ENCODE measurements at places on chromosomes 7 and 10.
A peak's percentile ranks its signal among the peaks of the same experiment; 100 is the strongest.

DNA sequence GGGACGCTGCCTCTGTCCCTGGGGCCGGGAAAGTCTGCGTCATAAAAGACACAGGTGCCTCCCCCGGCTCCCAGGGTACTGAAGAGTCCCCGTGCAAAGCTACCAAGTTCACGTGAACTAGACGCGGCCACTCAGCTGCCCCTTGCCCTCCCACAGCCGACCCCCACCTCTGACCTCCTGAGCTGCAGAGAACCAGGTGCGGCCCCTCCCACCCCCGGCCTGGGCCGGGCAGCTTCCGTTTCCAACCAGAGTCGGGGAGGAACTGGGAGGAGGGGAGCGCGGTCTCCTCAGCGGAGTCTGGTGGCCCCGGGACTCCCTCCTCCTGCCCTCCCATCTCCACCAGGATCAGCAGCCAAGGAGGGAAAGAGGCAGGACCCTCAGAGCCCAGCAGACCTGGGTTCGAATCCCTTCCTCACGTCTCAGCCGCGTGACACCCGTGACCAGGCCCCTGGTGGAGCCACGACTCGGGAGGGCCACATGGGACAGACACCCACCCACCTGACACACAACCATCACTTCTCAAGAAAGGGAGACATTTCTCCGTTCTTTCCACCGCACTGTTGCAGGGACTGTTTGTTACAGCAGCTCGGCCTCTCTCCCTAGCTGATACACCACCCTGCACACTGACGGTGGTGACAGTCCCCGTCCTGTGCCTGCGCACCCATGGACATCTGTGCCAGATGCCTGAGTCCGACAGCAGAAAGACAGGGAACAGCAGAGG, 37.4 kb upstream of the PDGFA start:
- DNase-seq: no peak

DNA sequence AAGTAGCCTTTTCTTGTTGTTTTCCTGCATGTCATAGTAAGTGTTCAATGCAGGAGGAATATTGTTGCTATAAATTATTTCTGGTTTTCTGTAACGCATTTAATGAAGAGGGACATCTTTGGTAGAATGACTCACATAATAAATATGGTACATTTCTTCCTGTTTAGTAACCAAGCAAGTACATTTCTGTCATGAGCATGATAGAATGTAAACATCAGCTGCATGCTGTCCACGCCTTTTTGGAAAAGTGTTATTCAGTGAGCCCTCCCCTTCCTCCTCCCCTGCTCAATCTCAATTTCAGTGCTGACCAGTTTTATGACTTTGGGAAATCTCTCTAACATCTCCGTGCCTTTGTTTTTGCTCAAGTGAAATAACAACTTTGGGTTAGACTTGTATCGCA, 664.0 kb downstream of the XPNPEP1 start:
- DNase-seq: no peak

DNA sequence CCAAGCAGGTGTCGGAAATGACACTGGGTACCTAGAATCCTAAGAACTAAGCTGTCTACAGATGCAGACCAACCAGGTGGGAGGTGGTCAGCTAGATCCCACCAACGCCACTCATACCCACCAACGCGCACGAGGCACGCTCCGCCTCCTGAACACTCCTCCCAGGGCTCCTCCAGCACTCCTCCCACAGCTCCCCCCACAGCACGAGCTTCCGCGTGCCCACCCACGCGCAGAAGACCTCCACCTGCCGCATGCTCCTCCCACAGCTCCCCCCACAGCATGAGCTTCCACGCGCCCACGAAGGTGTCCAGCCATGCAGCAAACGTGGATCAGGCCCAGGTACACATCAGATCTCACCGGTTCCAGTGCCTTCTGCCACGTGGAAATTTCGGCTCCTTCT, 196.0 kb downstream of the MAD1L1 start:
- no peak for DNase-seq

DNA sequence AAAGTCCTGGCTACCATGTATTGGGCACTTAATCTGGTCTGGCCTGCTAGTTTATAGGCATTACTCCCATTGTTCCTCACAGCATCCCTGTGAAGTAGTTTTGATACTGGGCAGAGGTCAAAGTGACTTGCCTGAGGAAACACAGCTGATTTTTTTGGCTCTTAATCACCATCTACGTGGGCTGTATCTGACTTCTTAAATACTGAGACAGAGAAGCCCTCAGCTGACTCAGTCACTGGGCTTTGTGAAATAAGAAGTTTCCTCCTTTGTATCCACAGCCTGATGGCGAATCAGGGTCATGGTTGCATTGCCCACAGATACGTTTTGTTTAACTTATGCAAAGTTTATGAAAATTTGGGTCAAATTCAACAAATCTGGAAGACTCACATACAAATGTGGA, 13.2 kb downstream of the TACR2 start:
- peak; percentile 33 for DNase-seq

DNA sequence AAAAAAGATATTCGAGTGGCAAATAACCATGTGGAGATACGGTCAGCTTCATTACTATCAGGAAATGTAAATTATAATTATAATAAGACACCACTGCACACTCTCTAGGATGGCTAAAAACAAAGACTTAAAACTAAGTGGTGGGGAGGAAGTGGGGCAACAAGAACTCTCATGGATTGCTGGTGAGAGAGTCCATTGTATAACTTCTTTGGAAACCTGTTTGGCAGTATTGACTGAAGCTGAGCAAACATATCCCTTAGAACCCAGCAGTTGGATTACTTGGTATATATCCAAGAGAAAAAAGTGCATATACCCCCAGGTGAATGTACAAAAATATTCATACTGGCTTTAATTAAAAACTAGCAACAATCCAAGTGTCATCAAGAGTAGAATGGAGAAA, 133.7 kb upstream of the CTBP2 start:
- DNase-seq: no peak

GRCh38 chr7:114087653-114088469, 169.1 kb upstream of the PPP1R3A start:
- DNase-seq: peak; percentile 39

GRCh38 chr7:157056246-157056645, 45.8 kb upstream of the MNX1 start:
- DNase-seq: no peak

GRCh38 chr7:136891850-136892249, 23.4 kb downstream of the CHRM2 start:
- no peak for DNase-seq

- DNase-seq: no peak
Measured at GRCh38 chr7:27161214-27161720, 4.1 kb downstream of the HOXA9 start.
